HCT116 (cell line): ENCODE measurements at places on chromosomes 1 and 21. TPM values are rescaled to one million over a fixed set of nuclear protein-coding genes. Genes with fewer than 3 reads are reported as not detected.

The JAM2 gene
- 0.15 TPM for total RNA-seq

DNA sequence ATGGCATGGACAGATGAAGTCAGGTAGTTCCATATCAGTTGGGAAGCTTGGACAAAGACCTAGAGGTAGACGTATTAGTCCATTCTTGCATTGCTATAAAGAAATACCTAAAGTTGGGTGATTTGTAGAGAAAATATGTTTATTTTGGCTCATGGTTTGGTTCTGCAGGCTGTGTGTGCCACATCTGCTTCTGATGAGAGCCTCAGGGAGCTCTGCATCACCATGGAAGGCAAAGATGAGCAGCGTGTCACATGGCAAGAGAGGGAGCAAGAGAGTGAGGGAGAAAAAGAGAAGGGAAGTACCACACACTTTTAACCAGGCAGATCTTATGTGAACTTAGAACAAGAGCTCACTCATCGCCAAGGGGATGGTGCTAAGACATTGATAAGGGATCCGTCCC is 9.0 kb downstream of the TSACC start:
- no peaks in the 10 kb centered on the region for H3K36me3 ChIP-seq
- H3K27ac ChIP-seq = no peak overlapping the region
- 0 out of 2 replicates have a peak, but pooled peaks cover 2% of the 10 kb centered on the region for H3K27me3 ChIP-seq
- no peak for DNase-seq

The IGSF3 gene
- total RNA-seq = 18.6 TPM

GRCh38 chr21:32200029-32200428 is 78.8 kb downstream of the MIS18A start:
- peaks cover 39% of the 10 kb centered on the region for H3K27me3 ChIP-seq
- DNase-seq = no peak
- no peak overlapping the region for H3K4me3 ChIP-seq

DNA sequence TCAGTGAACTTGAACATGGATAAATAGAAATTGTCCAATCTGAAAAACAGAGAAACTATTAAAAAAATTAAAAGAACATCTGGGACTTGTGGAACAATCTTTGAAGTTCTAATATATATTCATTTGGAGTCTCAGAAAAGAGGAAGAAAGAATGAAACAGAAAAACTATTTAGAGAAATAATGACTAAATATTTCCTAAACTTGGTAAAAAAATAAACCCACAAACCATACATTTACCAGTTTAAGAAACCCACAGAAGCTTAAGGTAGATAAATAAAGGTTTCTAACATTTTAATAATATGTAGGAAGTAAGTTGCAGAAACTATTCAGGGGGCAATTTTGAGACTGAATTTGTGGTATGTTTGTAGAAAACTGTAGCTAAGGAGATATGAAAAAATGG is 437.8 kb downstream of the PTBP2 start:
- no peaks in the 10 kb centered on the region for H3K36me3 ChIP-seq
- no peak overlapping the region for H3K27ac ChIP-seq
- no peaks in the 10 kb centered on the region for H3K27me3 ChIP-seq
- DNase-seq = no peak

DNA sequence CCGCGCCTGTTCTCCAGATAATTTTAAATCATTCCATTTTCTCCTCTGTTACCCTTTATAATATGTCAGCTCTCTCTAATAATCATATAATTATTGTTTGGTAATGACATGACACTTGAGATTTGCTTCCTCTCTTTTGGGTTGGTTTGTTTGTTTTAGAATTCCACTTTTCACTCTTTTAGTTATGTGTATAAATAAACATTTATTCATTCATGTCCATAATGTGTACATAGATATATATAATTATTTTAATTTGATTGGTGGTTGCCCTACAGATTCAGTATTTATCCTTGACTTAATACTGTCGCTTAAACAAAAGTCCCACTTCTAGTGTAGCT is 93.4 kb upstream of the FMN2 start:
- H3K36me3 ChIP-seq = no peaks in the 10 kb centered on the region
- H3K27me3 ChIP-seq = no peaks in the 10 kb centered on the region
- H3K4me1 ChIP-seq = no peaks in the 10 kb centered on the region
- H3K27ac ChIP-seq = no peak overlapping the region
- no peak for DNase-seq

DNA sequence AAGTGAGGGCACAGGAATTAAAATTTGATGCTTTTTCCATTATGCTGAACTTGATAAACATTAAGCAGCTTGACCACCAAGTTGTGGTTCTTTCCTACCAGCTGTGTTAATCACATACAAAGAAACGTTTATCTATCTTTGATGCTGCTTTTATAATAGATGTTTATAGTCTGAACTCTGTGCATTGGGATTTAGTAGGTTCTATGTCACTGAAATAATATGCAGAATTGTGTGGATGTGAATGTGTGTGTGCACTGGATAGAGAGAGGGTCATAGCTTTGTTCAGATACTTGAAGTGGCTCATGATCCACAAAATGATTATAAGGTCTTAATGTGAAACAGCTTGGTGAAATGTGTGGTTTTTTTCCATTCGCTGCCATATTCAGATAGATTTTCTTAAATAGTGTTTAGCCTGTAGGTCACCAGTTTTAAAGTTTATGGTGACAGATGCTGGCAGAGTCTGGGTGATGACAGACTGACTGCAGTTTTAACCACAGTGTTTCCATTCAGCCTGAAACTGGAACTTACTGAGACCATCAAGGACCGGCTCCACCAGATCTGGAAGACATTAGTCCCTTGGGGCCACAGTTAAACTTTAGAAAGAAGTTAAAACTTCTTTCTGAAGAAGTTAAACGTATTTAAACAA is 10.2 kb downstream of the DDI2 start:
- H3K27me3 ChIP-seq = no peaks in the 10 kb centered on the region
- no peak overlapping the region for H3K4me3 ChIP-seq
- no peak for DNase-seq
- no peak overlapping the region for H3K27ac ChIP-seq
- peaks cover 17% of the 10 kb centered on the region for H3K36me3 ChIP-seq

GRCh38 chr1:182643699-182644098 is 39.5 kb upstream of the RGS16 start:
- no peaks in the 10 kb centered on the region for H3K36me3 ChIP-seq
- DNase-seq = no peak
- no peak overlapping the region for H3K4me3 ChIP-seq
- H3K4me1 ChIP-seq = no peaks in the 10 kb centered on the region
- H3K27me3 ChIP-seq = no peaks in the 10 kb centered on the region

The DCDC2B gene
- 0.27 TPM for total RNA-seq

DNA sequence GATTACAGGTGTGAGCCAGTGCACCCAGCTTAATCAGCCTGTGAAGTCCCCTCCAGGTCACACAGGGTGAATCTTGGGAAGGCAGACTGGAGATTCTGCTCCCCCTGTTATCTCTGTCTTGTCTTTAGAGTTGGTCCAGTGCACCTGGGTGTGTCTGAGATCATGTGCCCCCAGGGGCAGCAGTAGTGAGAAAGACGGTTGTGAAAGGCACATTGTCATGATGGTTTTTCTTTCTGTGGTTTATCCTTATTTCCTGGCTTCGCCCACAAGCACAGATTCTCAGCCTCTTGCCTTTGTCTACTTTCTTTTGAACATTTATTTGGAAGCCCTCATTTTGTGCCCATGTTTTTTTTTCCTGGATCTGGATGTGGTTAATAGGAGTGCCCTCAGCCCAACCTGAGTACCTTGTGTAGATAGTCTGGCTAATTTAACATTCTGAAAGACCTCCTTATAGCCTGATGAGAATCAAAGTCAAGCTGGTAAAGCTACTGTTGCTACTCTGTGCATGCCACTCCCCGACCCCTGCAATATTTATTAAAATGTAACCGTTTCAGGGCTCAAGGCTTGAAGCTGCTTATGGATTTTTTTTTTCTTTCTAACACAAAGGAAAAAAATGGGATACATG is 23.7 kb downstream of the UCK2 start:
- H3K27me3 ChIP-seq = no peaks in the 10 kb centered on the region
- no peak overlapping the region for H3K27ac ChIP-seq
- no peaks in the 10 kb centered on the region for H3K36me3 ChIP-seq
- no peak for DNase-seq

The ZNF124 gene
- total RNA-seq = 16.3 TPM

DNA sequence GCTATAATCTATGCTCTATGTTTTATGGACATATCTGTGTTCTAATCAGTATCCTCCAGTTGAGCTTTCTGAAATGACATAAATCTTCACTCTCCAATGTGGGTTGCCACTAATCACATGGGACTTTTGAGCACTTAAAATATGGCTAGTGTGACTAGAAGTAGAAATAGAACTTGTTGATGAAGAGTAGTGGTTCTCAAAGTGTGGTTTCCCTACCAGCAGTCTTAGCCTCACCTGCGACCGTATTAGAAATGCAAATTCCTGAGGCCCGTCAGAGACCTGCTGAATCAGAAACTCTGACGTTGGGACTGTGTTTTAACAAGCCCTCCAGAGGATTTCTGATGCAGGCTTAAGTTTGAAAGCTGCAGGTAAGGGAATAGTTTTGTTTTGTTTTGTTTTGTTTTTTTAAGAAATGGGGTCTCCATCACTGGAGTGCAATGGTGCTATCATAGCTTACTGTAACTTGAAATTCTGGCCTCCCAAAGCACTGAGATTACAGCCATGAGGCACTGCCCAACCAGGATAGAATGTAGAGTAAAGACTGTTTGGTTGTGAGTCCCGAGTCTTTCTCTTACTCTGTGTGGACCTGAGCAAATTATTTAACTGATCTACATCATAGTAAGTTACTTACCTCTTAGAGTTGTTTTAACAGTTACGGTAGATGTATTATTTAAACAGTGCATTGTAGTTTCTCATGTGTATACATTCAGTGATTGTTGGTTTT is 21.7 kb downstream of the GLRX2 start:
- H3K27me3 ChIP-seq = no peaks in the 10 kb centered on the region
- DNase-seq = no peak
- no peaks in the 10 kb centered on the region for H3K4me1 ChIP-seq
- H3K27ac ChIP-seq = no peak overlapping the region
- peaks cover 44% of the 10 kb centered on the region for H3K36me3 ChIP-seq
- no peak overlapping the region for H3K4me3 ChIP-seq

DNA sequence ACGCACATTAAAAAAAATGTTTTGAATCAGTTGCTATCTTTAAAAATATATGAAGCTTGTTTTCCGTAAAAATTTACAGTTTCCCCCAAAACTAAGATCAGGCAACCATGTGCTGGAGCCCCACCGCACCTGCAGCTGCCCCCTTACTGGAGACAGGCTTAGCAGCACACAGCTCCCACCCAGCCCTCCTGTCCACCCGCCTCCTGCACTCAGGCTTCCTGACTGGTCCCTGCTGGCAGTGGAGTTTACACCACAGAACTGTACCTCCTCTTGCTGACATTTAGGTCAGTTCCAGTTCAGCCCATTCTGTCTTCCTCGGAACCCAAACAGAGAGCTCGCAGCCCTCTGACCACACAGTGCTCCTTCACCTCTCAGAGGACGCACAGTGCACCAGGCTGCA is 2.1 kb downstream of the GPR161 start:
- H3K27ac ChIP-seq = no peak overlapping the region
- DNase-seq = no peak
- no peaks in the 10 kb centered on the region for H3K36me3 ChIP-seq

GRCh38 chr1:3240524-3241235 is 171.7 kb downstream of the PRDM16 start:
- H3K27ac ChIP-seq = no peak overlapping the region
- H3K27me3 ChIP-seq = no peaks in the 10 kb centered on the region
- H3K4me3 ChIP-seq = no peak overlapping the region
- no peak for DNase-seq
- no peaks in the 10 kb centered on the region for H3K36me3 ChIP-seq

The TNFRSF18 gene
- 56.2 TPM for total RNA-seq

GRCh38 chr1:211892577-211892976 is 62.0 kb upstream of the LPGAT1 start:
- no peaks in the 10 kb centered on the region for H3K36me3 ChIP-seq
- no peak overlapping the region for H3K4me3 ChIP-seq
- DNase-seq = no peak
- no peak overlapping the region for H3K27ac ChIP-seq

The LDLRAD1 gene
- 0.30 TPM for total RNA-seq

DNA sequence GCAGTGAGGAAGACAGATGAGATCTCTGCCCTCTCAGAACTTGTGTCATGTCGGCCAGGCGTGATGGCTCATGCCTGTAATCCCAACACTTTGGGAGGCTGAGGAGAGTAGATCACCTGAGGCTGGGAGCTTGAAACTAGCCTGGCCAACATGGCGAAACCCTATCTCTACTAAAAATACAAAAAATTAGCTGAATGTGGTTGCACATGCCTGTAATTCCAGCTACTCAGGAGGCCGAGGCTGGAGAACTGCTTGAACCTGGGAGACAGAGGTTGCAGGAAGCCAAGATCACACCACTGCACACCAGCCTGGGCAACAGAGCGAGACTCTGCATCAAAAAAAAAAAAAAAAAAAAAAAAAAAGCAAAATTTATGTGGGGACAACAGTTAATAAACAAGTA is 40.9 kb upstream of the RALGPS2 start:
- peaks cover 49% of the 10 kb centered on the region for H3K4me1 ChIP-seq
- no peaks in the 10 kb centered on the region for H3K27me3 ChIP-seq
- no peak overlapping the region for H3K4me3 ChIP-seq
- no peaks in the 10 kb centered on the region for H3K36me3 ChIP-seq
- no peak for DNase-seq
- peak overlapping the region; percentile 32; the same call in 1 of the 2 replicates for H3K27ac ChIP-seq

- DNase-seq = no peak
- peaks cover 13% of the 10 kb centered on the region for H3K36me3 ChIP-seq
- no peaks in the 10 kb centered on the region for H3K4me1 ChIP-seq
- H3K27ac ChIP-seq = no peak overlapping the region
- H3K4me3 ChIP-seq = no peak overlapping the region
- no peaks in the 10 kb centered on the region for H3K27me3 ChIP-seq
These were observed 35.8 kb downstream of the S100B start for GRCh38 chr21:46569081-46569480.

DNA sequence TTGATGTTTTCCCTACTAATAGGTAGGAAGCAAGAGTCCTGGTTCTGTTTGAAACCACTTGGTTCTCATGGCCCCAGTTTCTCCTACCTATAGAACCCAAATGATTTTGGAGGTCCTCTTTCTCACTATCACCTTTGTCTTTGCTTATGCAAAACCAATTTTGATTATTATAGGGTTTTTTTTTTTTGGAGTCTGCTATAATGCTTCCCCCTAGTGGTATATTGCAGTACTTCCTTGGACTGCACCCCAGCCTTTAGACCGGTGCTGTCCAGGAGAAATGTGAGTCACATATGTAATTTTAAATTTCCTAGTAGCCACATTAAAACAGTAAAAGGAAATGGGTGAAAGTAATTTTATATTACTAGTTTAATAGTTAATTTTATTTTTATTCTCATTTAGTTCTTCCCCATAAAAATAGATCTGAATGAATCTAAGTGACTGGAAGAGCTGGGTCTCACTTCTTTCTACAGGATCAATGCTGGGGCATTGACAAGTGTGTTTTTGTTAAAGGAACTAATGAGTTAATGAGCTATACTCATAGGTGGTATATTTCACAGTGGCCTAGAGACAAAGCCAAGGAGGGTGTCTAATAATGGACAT is 10.6 kb downstream of the FCMR start:
- H3K27me3 ChIP-seq = no peaks in the 10 kb centered on the region; the same call in 1 of the 2 replicates
- H3K4me1 ChIP-seq = no peaks in the 10 kb centered on the region
- H3K36me3 ChIP-seq = no peaks in the 10 kb centered on the region
- no peak overlapping the region for H3K27ac ChIP-seq
- DNase-seq = no peak
